ENCODE measurements at places on chromosomes 1 and 21.

GRCh38 chr21:41975391-41976272 lies 21.8 kb upstream of the C2CD2 start:
- DNase-seq = no peak

DNA sequence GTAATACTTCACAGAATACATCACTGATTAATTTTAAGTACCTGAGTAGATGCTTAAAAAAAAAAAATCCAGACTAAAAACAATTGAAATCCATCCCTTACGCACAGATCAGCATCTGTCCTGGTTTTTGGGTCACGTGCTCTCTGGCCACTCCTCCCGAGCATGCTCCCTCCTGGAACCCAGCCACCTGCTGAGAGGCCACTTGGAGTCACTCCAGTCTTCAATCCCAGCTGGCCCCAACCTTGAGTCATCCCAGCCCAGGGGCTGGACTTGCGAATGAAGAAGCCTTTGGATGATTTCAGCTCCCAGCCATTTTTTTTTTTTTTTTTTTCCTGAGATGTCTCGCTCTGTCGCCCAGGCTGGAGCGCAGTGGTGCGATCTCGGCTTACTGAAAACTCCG lies 8.9 kb downstream of the MAP1LC3C start:
- peak; percentile 92 for DNase-seq

DNA sequence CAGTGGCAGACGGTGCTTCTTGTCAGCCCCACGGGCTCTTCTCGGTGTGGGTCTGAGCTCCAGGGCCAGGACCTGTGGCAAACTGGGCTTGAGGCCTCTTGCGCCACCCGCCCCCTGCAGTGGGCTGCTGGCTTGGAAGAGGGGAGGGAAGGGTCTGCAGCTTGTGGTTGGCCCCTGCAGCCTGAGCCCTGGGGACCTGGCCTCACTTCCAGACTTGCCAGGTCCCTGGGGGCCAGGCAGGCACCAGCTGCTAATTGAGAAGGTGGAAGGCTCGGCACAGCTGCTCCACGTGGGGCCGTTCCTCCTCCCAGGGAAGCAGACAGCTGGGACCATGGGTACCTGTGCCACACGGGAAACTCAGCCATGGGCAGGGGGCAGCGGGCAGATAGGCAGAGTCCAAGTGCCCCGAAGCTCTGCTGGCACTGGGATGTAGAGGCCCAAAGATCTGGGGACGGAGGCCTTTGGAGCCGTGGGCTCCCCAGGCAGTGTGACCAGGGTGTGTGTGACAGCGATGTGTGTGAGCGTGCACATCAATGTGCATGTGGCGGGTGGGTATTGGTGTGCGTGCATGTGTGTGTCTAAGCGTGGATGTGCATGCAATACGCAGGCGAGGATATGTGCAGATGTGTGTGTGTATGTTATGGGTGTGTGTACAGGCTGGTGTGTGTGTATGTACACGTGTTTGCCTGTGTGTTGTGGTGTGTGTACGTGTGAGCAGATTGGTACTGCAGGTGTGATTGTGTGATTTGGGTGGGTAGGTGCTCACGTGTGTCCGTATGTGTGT lies 39.3 kb downstream of the TP73 start:
- DNase-seq = no peak

GRCh38 chr1:39896909-39897685 lies 4.6 kb downstream of the MYCL start:
- peak; percentile 78 for DNase-seq

DNA sequence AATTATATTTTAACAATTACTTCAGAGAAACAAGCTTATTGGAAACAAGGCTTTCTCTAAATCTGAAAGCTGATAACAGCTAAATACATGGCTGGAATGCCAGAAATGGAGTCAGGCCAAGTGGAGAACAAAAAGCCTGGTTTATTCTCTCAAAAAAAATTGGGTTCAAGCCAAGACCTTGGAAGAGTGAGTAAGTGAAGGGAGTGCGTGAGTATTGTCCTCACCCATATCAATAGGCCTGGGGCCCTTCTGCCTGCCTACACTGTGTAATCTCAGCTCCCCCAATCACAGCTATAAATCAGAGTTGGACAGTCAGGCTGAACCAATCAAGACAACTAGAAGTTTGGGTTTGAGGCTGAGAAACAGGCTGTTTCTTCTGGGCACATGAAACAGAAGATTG lies 7.4 kb downstream of the KYAT3 start:
- DNase-seq = peak; percentile 90

DNA sequence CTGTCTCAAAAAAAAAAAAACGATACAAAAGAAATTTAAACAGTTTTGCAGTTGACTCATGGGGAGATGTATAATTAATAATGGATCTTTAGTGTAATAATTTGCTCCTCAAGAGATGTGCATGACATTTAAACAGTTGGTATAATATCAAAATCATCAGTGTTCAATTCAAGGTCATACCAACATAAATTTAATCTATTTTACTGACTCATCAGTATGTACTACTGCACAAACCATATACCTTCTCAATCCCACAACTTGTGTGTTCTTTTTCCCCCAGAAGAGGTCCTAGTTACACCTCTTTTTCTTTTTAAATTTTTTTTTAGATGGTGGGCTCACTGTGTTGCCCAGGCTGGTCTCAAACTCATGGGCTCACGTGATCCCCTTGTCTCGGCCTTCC lies 23.6 kb downstream of the CDKN2C start:
- no peak for DNase-seq

DNA sequence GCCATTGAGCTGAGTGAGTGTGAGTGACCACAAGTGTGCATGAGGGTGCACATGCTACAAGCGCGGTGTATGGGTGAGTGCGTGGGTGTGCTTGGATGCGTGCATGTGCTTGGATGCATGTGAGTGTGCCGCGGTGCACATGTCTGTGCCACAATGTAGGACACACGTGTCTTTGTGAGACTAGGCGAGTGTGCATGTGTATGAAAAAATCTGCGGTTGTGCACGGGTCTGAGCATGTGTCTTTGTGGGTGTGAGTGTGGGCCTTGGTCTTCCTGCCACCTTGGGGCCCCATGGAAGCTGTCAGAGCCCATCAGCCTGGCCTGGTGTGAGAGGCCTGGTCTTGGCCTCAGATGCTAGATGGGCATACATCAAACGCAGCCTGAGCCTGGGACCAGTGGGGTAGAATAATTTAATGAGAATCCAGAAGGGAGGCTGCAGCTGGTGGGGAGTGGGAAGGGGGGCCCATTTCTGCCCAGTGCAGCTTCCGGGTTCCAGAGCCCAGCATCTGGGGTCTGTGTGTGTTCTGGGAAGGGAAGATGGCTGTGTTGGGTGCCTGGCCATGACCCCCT lies 103.9 kb upstream of the SLC2A1 start:
- DNase-seq = no peak

- no peak for DNase-seq
Measured at GRCh38 chr1:91784191-91784590, 101.8 kb downstream of the TGFBR3 start.

- no peak for DNase-seq
Measured at GRCh38 chr1:118102445-118102844, 82.6 kb downstream of the SPAG17 start.

DNA sequence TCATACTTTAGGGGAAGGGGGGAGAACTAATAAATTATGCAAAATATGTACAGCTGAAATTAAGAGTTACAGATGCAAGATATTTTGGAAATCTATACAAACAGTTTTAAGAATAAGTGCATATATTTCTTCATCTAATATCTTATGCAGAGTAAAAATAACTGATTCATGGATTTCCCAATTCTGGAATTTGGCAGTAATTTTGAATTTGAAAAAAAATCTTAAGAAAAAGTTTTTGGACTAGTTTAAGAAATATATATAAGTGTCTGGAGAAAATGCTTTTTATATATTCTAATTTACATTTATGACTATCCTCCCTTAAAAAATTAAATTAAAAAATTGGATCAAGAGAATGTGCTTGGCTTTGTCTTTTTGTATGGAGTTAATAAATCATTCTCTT lies 474.3 kb downstream of the BRINP3 start:
- DNase-seq = no peak

DNA sequence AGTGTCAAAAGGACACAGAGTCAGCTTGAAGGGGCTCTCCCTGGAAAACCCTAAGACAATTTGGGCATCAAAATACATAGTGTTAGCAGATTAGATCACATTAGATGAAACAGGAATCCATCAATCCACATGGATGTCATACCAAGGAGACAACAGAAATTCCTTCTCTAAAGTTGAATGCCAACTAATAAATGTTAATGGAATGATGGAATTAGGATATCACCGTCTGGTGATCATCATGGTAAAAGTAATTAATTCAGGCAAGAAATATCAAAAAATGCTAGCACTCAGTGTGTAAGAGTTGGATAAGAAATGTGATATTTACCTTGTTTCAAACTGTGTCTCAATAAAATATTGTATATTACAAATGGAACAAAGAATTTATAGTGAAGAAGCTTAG lies 10.9 kb upstream of the SLC25A24 start:
- no peak for DNase-seq

GRCh38 chr1:209053587-209053986 lies 529.9 kb upstream of the CAMK1G start:
- DNase-seq = no peak

- DNase-seq = no peak
Measured at GRCh38 chr1:58457023-58457635, 89.4 kb downstream of the OMA1 start.

- DNase-seq = peak; percentile 53
Measured at GRCh38 chr1:165857046-165857801, 29.8 kb downstream of the UCK2 start.
